ELR (cell line): ENCODE measurements at places on chromosomes 7 and 10.
A peak's percentile ranks its signal among the peaks of the same experiment; 100 is the strongest.

DNA sequence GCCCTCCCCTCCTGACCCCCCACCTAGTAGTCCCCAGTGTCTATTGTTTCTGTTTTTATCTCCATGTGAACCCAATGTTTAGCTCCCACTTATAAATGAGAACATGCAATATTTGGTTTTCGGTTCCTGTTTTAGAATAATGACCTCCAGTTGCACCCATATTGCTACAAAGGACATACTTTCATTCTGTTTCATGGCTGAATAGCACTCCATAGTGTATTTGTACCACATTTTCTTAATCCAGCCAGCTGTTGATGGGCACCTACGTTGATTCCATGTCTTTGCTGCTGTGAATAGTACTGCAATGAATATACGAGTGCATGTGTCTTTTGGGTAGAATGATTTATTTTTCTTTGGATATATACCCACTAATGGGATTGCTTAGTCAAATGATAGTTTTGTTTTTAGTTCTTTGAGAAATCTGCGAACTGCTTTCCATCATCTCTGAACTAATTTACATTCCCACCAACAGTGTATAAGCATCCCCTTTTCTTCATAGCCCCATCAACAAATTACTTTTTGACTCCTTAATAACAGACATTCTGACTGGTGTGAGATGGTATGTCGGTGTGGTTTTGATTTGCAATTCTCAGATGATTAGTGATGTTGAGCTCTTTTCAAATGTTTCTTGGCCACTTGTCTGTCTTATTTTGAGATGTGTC is 128.4 kb upstream of the PHYHIPL start:
- no peak for DNase-seq

- peak; percentile 22 for DNase-seq
Observed at GRCh38 chr10:72702868-72703581, 11.1 kb downstream of the MCU start.

DNA sequence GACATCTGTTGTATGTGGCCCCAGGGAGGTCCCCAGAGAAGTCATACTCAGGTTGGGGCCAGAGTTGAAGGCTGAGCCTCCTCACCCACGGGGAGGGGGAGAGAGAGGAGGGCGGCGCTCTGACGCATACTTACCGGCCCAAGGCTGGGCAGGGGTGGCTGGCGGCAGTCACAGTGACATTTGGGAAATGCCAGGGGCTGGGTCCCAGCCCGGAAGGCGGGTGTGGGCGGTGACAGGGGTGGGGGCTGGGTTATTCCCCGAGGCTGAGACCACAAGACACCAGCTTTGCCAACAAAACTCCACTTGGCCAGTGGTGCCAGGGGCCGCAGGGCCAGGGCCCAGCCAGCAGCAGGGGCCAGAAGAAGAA is 41.1 kb downstream of the RASGEF1A start:
- DNase-seq: no peak

GRCh38 chr10:50325449-50326171 is 74.3 kb upstream of the ASAH2 start:
- DNase-seq: peak; percentile 98

DNA sequence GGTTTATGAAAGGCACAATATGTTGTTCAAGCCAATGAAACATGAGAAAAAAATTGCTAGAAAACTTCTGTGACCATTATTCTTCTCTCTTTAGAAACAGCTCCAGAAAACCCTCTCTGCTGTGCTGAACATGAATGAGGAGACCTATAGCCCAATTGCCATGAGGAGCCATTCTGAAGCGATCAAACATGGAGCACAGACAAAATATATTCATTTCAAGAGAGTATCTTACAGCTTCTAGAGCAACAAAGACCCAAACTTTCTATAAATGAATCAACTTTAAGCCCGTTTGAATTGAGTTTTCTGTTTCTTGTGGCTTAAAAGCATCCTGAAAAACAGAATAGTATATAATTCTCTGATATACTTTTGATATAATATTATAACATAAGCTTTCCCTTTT is 83.4 kb upstream of the UCN3 start:
- DNase-seq: no peak

DNA sequence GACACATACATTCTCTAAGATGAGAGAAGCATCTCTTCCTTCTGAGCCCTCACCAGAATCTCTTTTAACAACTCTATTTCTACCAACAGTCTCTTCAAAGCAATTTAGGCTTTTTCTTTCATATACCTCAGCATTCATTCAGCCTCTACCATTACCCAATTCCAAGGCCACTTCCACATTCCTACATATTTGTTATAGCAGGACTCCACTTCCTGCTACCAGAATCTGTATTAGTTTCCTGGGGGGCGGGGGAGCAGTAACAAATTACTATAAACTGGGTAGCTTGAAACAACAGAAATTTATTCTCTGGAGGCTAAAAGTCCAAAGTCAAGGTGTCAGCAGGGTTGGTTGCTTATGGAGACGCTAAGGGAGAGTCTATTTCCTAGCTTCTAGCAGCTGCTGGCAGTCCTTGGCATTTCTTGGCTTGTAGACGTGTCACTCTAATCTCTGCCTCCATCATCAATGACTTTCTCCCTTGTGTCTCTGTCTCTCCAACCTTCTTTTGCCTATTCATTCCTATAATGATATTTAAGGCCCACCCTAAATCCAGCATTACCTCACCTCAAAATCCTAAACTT is 7.4 kb downstream of the PRPS1L1 start:
- peak; percentile 48 for DNase-seq

GRCh38 chr7:134920026-134920753 is 66.1 kb upstream of the AGBL3 start:
- peak; percentile 77 for DNase-seq

- DNase-seq: no peak
Observed at GRCh38 chr10:60573336-60573735, 183.7 kb upstream of the ANK3 start.

DNA sequence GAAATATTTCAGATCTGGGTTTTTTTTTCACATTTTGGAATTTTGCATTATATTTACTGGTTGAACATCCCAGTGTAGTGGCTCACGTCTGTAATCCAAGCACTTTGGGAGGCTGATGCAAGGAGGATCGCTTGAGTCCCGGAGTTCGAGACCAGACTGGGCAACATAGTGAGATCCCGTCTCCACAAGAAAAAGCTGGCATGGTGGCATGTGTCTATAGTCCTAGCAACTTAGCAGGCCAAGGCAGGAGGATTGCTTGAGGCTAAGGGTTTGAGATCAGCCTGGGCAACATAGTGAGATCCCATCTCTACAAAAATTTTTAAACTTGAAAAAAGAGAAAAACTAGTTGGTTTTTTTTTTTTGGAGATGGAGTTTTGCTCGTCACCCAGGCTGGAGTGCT is 6.0 kb downstream of the RFC2 start:
- no peak for DNase-seq

DNA sequence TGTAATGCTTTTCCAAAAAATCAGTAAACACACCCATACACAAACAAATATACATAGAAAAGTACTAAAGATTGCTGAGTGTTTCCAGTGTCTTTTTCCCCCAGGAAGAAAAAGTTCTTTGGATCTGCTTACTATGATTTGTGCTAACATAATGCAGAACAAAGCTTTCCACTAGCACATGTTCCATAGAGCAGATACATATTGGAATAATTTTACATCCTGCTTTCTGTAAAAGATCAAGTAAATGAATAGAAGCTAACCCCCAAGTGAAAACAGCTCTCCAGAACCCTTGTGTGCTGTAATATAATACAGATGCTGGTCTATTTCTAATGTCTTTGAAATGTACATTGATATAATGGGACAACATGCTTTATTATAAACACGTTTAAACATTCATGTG is 125.5 kb downstream of the PON1 start:
- no peak for DNase-seq

DNA sequence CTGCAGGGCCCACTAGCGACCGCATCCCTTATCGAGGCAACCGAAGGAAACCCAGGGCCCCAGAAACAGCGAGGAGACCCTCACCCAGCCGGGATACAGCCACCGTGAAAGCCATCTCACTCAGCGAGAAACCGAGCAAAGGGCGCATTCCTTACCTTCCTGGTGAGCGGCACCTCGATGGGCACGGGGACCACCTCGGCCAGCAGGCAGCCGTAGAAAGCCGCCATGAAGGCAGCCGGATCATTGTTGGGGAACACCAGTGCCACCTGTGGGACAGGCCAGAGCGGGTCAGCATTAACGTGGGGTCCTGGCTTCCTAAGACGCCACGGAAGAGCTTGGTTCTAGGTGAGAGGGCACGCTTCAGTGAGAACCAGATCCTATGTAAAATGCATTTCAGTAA is 263.7 kb downstream of the ZMYND11 start:
- no peak for DNase-seq

GRCh38 chr7:91651986-91652385 is 228.5 kb downstream of the MTERF1 start:
- no peak for DNase-seq

DNA sequence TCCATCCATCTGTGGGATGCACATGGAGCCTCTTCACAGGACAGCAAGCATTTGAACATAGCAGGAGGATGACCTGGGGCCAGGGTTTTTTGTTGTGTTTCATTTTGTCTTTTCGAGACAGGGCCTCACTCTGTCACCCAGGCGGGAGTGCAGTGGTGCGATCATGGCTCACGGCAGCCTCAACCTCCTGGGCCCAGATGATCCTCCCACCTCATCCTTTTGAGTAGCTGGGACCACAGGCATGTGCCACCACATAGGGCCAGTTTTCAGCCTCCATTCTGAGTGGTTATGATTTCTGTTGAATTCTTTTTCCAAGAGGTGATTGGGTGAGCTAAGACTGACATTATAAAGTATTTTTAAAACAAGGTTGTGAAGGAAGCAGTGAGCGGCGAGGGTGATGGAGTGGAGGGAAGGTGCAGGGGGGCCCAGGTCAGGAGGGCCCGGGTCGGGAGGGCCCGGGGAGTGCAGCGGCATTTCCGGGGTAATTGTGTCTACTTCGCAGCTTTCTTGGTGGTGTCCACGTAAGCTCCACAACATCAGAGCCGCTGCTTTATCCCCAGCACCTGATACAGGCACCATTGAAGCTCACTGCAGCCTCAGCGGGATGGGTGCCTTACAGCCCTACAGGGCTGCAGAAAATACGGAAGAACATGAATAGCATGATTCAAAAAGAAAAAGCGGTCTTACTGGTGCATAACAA is 12.0 kb upstream of the LARP4B start:
- DNase-seq: no peak

DNA sequence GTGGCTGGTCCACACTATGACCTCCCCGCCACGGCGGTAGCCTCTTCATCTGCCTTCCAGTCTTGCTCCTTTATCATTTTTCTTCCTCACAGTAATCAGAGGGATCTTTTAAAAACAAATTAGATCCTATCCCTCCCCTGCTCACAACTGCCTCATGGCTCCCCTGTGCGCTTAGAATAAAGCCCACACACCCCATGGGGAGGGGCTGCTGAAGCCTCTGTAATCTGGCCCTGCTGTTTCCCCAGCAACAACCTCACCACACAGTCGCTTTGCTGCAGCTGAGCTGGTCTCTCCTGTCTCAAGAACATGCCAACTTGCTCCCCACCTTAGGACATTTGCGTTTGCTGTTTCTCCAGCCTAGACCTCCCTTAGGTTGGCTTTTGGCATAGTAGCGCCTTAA is 41.0 kb downstream of the SP8 start:
- no peak for DNase-seq

DNA sequence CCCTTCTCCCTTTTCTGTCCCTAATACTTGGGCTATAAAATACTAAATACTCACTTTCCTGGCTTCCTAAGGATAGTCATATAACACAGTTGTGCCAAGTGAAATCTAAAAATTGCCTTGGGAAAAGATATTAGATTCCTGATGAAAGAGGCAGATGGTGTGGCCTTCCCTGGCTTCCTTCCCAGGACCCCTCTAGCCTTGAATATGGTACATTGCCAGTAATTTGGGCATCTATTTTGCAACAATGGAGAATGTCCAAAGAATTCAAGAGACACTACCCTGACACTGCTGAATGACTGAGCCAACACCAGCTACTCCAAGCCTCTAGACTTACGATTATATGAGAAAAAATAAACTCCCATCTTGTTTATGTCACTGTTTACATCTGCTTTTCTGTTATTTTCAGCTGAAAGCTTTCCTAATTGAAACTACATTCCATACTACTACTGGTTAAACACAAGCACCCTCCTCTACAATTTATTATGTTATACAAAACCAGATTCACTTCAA is 17.9 kb downstream of the COPG2 start:
- no peak for DNase-seq

DNA sequence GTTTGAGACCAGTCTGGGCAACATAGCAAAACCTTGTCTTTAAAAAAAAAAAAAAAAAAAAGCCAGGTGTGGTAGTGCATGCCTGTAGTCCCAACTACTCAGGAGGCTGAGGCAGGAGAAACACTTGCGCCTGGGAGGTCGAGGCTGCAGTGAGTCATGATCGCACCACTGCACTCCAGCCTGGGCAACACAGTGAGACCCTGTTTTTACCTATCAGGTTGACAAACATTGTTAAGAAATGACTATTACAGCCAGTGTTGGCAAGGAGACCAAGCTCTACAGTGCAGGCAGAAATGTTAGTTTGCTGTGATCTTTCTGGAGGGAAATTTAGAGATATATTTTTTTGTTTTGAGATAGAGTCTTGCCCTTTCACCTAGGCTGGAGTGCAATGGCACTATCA is 37.3 kb downstream of the CUL1 start:
- DNase-seq: no peak

DNA sequence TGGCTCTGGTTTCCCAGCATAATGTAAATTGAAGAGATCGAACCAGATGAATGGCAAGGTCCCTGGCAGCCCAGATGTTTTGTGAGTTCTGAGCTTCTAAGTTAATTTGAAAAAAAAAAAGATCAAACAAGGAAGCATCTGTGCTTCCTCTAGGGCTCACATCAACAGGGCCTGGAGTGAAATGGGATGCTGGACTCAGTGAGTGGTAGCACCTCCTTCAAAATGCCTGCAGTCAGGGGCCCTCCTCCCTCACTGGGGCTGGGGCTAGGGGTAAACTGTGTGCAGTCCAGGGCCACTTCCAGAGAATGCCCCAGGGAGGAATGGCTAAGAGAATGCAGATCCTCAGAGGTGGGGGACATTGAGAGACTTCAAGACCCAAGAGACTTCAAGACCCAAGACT is 6.0 kb upstream of the CUEDC2 start:
- no peak for DNase-seq

DNA sequence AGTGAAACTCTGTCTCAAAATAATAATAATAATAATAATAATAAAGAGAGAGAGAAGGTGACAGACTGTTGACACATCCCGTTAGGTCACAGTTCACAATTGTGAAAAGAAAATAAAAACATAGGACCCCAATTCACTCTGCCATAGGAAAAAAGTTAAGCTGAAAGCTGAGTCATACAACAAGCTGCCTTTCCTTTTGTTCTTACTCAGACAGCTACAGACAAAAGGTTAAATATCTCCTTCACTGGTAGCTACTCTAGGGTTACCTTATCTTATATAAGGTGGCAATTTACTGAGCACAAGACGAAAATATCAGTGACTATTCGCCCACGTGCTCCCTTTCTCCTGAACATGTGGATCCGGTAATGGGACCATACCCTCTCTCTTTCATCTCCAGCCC is 17.5 kb downstream of the TUBAL3 start:
- no peak for DNase-seq
